ENCODE measurements at places on chromosomes 3 and 15. TPM values are rescaled to one million over a fixed set of nuclear protein-coding genes. Genes with fewer than 3 reads are reported as not detected.

The AADACL2 gene
- not detected for total RNA-seq

The EPHB1 gene
- total RNA-seq = 0.32 TPM

The PARP15 gene
- under 0.01 TPM for total RNA-seq

The ZNF35 gene
- total RNA-seq = 16.1 TPM

The LRRK1 gene
- 11.6 TPM for total RNA-seq

The GPR176 gene
- total RNA-seq = 120 TPM

The CYP1A2 gene
- not detected for total RNA-seq
